ENCODE measurements at places on chromosomes 6 and 20. TPM values are rescaled to one million over a fixed set of nuclear protein-coding genes. Genes with fewer than 3 reads are reported as not detected.

The SPTLC3 gene
- total RNA-seq, result 14.7 TPM

The SLC22A2 gene
- 0.13 TPM for total RNA-seq

The BLTP3A gene
- 4.4 TPM for total RNA-seq

The PROKR2 gene
- total RNA-seq, result not detected
